ENCODE measurements at places on chromosomes 2 and 18.

GRCh38 chr2:240593703-240594451 lies 7.3 kb downstream of the CAPN10 start:
- no peak for DNase-seq

DNA sequence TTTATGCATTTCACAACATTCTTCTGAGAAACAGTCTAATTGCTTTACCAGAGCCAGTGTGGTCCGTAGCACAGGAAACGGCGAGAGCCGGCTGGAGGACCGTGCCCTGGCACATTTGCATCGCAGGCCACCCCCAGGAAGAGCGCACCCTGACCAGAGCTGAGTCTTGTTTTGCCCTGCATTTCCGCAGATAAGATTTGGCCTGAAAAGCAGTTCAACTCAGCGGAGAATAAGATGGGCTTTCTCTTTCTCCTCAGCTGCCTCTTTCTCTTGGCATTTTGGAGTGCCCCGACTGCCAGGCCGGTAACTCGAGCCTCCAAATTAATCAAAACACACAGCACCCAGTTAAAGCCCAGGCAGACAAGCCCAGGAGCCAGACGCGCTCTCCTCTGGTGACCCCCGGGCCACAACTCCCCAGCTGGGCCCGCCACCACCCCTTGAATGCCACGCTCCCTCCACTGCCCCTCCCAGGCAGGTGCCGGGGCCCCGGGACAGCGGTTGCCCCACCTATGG lies 464 bp downstream of the COL4A4 start:
- DNase-seq: peak; percentile 31

DNA sequence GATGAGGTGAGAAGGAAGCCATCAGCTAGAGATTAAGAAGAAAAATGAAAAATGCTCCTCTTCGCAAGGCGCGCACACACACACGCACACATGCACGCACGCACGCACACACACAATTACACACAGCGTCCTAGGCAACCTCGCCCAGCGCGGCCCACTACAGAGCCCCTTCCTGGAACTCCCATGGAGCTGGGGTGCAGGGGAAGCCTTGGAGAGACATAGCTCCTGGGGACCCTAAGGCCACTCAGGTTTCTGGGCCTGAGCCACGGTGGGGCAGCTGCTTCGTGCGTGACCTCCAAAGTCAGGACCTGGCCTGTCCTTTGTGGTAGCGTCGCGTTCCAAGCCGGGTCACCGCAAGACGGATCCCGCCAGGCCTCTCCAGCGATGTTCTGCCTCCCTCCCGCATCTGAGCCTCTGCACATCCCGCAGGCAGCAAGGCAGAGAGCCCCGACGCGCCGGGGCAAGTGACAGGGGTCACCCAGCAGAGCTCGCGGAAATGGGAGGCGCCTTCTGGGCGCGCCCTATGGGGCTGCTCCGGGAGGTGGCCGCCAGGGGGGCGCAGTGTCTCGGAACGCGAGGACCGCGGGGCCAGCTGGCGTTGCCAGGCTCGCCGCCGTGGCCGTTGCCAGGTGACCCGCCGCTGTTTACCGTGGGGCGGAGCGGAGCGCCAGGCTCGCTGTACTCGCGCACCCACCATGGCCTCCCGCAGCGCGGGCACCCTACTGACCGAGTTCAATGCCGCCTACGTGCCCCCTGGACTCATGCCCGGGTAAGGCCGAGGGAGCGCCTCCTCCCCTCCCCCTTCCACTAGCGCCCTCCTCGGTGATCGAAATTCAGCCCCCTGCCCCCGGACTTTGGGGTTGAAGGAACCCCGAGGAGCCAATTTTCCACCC lies 79.0 kb downstream of the CIB4 start:
- no peak for DNase-seq

- no peak for DNase-seq
These were observed 31.9 kb downstream of the TMEM131 start for GRCh38 chr2:97963880-97964279.

- peak; percentile 75 for DNase-seq
These were observed 281.5 kb downstream of the NEDD4L start for GRCh38 chr18:58325494-58325893.

DNA sequence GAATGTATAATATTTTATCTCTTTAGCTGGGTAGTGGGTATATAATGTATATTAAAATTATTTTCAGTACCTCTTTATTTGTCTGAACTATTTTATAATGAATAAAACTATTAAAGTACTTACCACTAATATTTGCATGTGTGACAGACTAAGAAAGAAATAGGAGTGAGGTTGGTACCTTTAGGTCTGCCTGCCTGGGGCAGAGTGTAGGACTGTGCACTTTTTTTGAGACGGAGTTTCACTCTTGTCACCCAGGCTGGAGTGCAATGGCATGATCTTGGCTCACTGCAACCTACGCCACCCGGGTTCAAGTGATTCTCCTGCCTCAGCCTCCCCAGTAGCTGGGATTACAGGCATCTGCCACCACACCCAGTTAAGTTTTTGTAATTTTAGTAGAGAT lies 18.8 kb downstream of the NCOA1 start:
- DNase-seq: no peak

- DNase-seq: no peak
These were observed 102.9 kb downstream of the NFATC1 start for GRCh38 chr18:79498662-79499061.

Measured in foreskin fibroblast (primary cell).